Activated naive CD4-positive, alpha-beta T cell treated with anti-CD3 and anti-CD28 coated beads, Interleukin-2, amount 50 U/mL, for 72 hours (primary cell): ENCODE measurements at places on chromosomes 16 and 17. TPM values are rescaled to one million over a fixed set of nuclear protein-coding genes. Genes with fewer than 3 reads are reported as not detected.
A peak's percentile ranks its signal among the peaks of the same experiment; 100 is the strongest.

- no peak for DNase-seq
These were observed 80.3 kb downstream of the TRIM37 start for GRCh38 chr17:59026176-59026939.

DNA sequence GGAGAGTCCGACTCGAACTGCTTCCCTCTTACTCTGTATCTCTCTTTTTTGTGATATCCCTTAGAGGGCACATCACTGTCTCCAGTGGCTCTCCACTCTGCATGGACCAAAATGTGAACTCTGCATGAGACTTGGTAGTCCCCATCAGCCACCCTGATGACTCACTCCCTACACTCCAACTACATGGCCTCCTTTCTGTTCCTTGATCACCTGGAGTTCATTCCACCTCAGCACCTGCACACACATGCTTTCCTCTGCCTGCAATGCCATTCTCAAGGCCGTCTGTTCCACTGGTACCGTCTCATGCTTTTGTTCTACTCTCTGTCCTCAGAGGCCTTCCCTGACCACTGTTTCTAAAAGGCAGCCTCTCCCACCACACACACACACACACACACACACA lies 109.3 kb downstream of the DNAH9 start:
- no peak for DNase-seq

DNA sequence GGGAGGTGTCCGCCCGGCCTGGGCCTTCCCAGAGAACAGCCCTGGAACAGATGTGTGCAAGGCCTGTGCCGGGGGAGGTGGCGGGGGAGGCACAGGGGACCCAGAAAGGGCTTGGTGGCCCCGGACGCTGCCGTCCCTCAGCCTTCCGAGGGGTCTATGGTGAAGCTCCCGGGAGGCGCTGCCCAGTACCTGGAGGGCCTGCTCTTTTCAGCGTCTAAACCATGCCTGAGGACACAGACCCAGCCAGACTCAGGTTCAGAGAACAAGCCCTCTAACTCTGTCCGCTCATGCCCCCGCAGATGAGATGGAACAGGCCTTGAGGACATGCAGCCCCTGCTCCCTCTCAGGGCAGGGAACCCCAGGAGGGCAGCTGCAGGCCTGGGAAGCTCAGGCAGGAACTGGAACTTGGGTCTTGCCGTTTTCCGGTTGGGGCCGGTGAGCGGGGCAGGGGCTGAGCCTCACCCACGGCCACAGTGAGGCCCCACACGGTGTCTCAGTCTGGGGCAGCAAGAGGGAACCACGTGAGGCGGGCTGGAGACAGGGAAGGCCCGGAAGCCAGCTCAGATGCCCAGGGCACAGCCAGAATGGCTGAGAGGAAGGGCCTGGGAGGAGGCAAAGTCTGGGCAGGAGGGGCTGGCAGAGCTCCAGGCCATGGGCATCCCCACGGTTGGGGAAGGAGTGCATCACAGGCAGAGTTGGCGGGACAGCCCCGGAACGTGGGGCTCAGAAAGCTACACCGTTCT lies 12.5 kb downstream of the SLC16A3 start:
- DNase-seq = peak; percentile 78

- DNase-seq = no peak
These were observed 45.1 kb upstream of the TOX3 start for GRCh38 chr16:52591934-52592592.

DNA sequence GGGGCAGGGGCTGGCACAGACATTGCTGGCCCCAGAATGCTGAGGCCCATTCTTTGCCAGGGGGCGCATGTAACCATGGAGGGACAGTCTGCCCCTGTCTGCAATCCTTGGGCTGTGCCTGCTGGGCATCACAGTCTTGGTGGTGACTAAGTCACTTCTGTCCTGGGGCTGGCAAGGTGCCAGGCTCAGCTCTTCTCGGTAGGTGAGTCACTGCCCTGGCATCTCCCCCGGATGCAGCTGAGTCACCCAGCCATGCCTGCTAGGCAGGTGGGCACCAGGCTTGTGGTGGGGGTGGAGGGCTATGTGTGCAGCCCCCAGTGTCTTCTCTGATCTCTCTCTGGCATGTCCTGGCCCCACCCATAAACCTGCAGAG lies 5.6 kb downstream of the RARA start:
- DNase-seq = peak; percentile 73

DNA sequence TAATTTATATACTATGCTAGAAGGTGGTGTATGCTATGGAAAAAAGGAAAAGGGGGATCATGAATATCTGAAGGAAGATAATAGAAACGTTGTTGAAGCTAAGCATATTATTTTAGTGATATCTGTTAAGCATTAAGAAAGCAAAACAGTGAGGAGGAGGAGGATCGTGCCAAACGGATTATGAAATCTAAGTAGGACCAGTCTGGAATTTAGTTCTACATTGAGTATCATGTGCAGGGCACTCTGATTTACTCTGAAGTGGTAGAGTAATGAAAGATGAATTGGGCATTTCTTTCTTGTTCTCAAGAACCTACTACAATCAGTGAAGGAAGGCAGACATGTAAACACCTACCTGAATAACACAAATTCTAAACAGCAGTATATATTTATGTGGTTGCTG lies 195.3 kb downstream of the CYB561 start:
- no peak for DNase-seq

DNA sequence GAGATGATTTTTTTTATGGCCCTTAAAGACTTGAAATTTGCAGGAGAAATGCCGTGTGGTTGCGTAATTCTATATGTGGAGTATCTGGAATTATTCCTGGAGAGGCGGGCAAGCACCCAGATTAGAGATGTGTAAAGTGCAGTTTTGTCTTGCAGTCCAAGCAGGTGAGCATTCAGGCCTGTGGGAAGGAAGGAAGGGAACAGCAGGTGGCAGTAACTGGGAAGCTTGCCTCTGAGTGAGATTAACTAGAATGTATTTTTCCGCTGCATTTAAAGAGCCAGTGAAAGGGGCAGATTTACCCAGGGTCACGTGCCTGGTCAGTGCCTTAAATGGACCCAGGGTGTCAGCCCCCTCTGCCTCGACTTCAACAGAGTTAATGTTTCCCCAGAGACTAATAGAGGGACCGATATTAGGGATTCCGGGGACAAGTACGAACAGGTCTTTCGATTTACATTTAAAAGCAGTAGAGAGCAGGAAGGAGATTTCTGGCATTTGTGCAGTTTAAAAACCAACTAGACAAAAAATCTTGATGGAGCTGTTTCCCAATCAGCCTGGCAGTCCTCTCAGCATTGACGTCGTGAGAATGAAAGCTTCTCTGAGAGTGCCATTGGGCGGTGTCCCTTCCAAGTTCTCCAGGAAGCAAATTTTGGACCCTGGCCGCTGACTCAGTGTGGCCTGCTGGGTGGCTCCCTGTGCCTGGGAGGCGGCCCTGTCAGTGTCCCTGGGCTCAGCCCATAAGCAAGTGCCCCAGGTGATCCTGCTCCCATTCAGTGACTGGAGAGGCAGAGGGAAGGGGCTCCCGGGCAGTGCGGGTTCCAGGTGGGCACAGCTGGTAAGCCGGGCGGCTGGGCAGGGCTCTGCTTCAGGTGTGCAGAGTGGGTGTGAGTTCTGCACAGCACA lies 38.2 kb downstream of the KSR1 start:
- DNase-seq = no peak

DNA sequence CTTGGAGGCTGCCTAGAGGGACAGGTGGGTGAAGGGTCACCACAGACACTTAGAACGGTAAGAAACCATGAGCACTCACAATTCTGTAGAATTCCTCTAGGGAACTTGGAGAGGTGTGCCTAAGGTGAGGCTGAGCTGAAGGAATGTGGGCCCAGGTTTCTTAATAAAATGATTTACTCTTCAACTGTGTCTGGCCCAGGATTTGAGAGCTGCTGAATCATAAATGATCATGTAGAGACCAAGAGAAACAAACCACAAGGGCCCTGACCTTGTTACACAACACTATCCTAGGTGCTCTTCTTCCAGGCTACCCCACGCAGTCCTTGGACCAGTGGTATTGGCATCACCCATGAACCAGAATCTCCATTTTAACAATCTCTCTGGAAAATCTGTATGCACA lies 27.7 kb downstream of the ZNF18 start:
- no peak for DNase-seq

Gene WNT9B
- total RNA-seq = not detected

Gene PLA2G10
- not detected for total RNA-seq

Gene ROGDI
- 4.6 TPM for total RNA-seq

Gene C17orf67
- total RNA-seq = 2.5 TPM
